ENCODE measurements at places on chromosomes 1 and 21. TPM values are rescaled to one million over a fixed set of nuclear protein-coding genes. Genes with fewer than 3 reads are reported as not detected.
A peak's percentile ranks its signal among the peaks of the same experiment; 100 is the strongest.

Gene C4BPB
- 223 TPM for total RNA-seq

DNA sequence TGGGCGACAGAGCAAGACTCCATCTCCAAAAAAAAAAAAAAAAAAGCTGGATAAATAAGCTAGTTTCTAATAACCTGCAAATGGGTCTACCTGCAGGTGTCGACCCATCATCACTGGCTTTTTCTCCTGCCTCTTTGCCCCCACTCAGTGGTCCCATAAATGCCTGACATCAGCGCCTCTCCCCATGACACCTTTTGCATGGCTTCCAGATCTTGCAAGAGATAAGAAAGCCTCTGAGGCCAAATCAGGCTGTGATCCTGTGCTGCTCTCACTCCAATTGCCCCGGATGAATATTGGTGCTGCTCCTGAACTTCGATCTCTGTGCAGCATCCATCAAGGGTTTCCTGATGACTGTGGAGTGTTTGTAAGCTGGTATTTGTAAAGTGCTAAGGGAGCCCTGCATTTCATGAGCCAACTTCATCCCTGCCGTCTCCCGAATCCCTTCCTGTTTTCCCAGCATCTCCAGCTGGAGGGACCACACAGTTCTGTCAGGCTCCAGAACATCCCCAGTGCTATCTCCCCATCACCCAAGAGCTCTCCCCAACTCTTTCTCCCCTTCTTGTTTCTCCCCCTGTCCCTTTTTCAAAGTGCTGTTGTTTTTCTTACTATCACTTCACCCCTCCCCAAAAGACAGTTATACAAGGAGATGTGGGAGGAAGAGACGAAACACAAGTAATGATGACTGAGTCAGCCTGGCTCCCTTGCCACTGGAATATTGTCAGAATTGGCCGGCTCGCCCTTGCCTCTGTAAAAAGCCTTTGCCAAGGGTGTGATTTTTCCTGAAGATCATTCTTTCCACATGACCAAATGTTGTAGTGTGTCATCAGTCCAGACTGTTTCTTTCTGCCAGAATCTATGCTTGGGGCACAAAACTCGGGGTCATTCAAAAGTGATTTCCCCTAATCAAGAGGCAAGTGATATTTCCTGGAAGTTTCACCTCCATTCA lies 2.8 kb upstream of the EFHD2 start:
- no peak for DNase-seq

- no peak for DNase-seq
These were observed 520.2 kb downstream of the PTPRU start for GRCh38 chr1:29756498-29756897.

- no peak for DNase-seq
These were observed 2.1 kb downstream of the S100A16 start for GRCh38 chr1:153610811-153611301.

DNA sequence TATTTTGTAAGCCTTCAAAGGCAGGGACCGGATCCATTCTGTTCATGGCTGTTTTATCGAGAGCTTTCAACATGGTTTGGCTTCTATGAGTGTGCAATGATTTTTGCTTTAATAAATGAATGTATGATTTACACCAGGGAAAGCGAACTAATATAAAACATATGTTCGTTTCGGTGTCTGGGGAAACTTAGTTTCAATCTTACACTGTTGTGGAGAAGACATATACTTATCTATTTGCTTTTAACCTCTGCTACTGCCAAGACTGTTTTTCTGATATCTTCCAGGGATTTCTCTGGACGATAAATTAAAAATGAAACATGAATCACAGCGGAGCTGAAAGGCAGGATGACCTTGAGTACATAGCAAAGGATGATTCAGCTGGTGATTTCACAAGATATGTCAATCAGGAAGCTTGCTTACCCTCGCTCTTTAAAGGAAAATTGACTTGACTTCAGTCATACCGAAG lies 14.7 kb upstream of the CYYR1 start:
- no peak for DNase-seq

DNA sequence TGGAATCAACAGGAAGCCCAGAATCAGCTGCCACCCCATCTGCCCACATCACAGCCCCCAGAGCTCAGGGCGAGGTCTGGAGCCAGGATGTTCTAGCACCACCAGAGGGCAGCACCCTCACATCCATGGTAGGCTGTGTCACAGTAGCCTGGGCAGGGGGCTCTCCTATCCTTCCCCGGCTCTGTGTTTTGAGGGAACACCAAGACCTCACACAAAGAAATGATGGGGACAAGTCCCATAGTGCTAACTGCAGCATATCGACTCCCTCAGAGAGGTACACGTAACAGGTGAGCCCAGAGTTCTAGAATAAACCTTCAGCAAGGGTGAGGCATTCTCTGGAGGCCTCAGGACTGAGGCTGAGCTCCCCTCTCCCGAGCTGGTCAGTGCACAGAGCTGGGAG lies 2.3 kb upstream of the KCNC4 start:
- peak; percentile 62 for DNase-seq

Gene GPR3
- not detected for total RNA-seq

Gene OR2L13
- not detected for total RNA-seq

DNA sequence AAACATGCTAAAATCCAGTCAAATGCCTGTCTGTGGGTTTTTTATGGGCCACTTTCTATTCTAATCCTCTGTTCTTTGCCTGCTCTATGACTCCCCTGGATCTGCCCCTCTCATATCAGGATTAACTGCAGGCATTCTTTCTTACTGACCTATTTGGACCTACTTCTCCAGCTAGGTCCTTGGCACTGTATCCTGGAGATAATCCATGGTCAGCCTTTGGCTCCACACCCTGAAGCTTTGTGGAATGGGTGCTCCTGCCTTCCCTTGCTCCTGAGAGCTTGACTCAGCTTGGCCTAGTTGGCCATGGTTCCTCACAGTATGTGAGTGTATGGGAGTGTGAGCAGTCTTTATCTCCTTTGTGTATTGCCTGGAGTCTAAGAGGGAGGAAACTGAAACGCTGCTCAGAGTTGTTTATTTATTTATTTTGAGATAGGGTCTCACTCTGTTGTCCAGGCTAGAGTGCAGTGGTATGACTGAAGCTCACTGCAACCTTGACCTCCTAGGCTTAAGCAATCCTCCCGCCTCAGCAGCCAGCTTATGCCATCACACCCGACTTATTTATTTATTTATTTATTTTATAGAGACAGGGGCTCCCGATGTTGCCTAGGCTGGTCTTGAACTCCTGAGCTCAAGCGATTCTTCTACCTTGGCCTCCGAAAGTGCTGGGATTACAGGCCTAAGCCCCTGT lies 28.7 kb upstream of the CDC14A start:
- peak; percentile 51 for DNase-seq

DNA sequence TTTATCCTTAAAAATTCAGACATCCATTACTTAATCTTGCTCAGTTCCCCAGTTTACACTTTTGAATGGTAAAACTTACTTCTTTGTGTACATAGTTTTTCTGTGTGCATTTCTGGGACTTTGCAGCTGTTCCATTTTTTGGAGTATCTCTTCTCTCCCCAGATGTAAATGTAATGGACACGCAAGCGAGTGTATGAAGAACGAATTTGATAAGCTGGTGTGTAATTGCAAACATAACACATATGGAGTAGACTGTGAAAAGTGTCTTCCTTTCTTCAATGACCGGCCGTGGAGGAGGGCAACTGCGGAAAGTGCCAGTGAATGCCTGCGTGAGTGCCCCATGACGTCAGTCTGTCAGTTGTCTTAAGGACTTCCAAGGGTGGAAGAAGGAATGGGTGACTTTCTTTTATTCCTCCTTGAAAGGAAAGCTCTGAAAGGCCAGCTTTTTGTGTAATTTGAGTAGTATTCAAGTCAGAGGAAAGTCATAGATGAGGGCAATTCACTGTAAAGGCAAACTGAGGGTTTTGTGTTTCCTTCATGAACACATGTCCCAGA lies 75.7 kb upstream of the LAMC2 start:
- no peak for DNase-seq

GRCh38 chr21:35677298-35677841 lies 383.0 kb downstream of the SETD4 start:
- DNase-seq = peak; percentile 47

Gene INSRR
- not detected for total RNA-seq

DNA sequence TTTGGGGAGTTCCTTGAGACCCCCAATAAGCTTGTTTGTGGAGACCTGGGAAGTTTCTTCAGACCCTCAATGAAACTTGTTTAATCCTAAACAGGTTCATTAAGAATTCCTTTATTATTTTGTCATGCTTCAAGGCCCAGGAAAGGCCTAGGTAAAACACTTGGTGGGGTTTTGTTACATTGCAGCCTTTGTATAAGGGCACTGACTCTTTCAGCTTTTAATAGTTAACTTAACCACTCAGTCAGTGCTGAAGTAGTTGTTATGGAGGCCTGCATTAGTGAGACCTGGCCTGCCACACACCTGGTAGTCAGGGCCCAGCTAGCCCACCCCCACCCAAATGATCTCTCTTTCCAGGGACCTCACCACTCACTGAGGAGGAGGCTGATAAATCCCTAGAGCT lies 103.7 kb downstream of the FCRL5 start:
- DNase-seq = no peak

- DNase-seq = no peak
These were observed 161.2 kb downstream of the NCAM2 start for GRCh38 chr21:21159253-21159899.

DNA sequence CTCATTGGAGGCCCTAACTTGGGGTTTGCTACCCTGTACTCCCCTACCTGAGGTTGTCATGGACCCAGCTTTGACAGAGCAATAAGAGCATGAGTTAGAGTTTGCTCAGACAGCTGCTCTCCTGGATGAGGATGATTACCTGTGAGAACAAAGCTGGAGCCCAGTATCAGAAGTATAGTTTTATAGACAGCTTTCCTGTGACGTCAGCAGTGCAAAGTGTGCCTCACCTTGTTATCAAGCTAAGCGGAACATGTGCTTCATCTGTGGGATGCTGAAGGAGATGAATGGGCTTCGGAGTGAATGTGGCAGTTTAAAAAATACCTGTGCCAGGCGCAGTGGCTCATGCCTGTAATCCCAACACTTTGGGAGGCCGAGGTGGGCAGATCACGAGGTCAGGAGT lies 5.4 kb upstream of the WDR47 start:
- no peak for DNase-seq

DNA sequence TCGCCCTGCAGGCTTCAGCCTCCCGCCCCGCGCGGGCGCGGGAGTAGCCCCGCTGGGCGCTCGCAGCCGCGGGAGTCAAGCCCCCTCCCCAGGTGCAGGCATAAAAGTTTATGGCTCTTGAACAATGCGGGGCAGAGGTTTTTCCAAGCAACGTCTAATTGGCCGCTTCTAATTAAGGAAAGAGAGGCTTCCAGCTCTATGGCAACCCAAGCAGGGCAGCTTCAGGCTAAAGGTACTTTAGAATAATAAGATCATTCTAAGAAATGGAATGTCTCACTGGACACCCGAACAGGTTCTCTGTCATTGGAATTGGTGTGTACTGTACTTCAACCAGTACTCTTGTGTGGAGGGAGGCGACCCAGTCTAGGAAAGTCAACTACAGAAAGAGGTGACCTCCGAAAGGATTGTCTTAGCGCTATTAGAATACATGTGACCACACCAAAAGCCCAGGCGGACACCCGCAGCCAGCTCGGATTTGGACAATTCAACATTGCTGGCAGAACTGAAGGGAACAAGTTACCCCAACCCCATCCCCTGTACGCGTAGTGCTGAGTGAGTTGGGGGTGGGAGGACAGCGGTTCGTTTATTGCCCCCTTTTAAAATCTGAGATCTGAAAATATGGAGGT lies 12.5 kb downstream of the NR5A2 start:
- no peak for DNase-seq

Gene CTTNBP2NL
- total RNA-seq = 4.5 TPM

Gene RGS1
- total RNA-seq = 3.1 TPM

Gene PDC
- total RNA-seq = not detected

Gene TCHHL1
- total RNA-seq = not detected

Gene VN1R5
- total RNA-seq = not detected

Gene FYB2
- total RNA-seq = 19.4 TPM

DNA sequence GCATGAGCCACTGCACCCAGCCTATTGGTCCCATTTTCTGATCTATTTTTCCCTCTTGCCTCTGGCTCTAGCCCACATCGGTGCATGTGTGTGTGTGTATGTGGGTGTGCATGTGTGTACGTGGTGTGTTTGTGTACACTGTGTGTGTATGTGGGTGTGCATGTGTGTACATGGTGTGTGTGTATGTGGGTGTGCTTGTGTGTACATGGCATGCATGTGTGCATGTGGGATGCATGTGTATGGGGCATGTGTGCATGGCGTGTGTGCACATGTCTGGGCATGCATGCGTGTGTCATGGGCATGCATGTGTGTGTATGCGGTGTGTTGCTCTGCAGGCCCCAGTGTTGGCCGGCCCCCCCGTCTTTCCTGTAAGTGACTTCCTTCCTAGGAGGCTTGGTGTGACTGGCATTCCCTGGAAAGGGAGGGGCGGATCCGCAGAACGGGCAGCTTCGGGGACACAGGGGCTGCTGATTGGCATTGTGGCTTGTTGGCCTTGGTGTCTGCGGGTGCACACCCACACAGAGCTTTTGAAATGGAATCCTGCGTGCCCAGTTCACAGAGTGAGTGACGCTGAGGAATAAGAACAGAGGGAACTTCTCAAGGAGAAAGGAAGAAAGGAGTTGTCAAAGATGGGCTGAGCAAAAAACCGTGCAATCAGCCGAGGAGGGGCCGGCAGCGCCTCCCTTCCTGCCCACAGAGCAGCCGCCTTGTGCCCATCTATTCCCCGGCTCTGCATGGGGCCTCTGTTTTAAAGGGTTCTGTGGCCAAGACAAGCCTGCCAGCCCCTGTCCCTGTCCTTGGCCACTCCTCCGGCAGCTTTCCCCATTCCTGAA lies 8.0 kb downstream of the PDXK start:
- DNase-seq = no peak
